PC-9 (cell line): ENCODE measurements at places on chromosomes 6 and 20. TPM values are rescaled to one million over a fixed set of nuclear protein-coding genes. Genes with fewer than 3 reads are reported as not detected.

The TREML1 gene
- total RNA-seq, result not detected in 2 replicates

The C20orf202 gene
- not detected in 2 replicates for total RNA-seq

The COL9A3 gene
- total RNA-seq, result 8.3 and 8.5 TPM in 2 replicates

The EPB41L1 gene
- 134 and 141 TPM in 2 replicates for total RNA-seq

The KIAA0408 gene
- total RNA-seq, result not detected in 2 replicates

The LRFN2 gene
- total RNA-seq, result not detected in 2 replicates

The IMPG1 gene
- not detected in 2 replicates for total RNA-seq

The SPDEF gene
- 0.85 and 1.4 TPM in 2 replicates for total RNA-seq

The WFDC10B gene
- total RNA-seq, result not detected in 2 replicates

The BCKDHB gene
- 29.7 and 41.5 TPM in 2 replicates for total RNA-seq

The TGM2 gene
- total RNA-seq, result 286 and 333 TPM in 2 replicates

The RPL10A gene
- 1,335 and 1,742 TPM in 2 replicates for total RNA-seq

The DYNLT2 gene
- total RNA-seq, result 1.4 and 1.5 TPM in 2 replicates

The SYNGAP1 gene
- 13.6 and 17.7 TPM in 2 replicates for total RNA-seq

The NMBR gene
- 0.35 TPM in 1 of 2 replicates, not detected in the other for total RNA-seq

DNA sequence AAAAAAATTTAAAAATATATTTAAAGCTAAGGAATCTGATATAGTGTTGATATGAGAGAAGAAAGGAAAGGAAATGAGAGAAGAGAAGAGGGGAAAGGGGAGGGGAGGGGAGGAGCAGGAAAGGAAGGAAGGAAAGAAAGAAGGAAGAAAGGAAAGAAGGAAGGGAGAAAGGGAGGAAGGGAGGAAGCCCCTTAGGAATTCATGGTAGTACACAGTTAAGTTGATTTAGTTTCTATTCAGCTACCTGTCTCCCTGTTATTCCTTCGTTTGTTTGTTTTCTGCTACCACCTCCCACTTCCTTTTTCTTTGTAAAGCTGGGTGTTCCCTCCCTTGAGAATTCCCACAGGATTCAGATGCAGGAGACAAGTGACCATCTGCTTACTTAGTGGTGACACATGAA, 1025.4 kb upstream of the FLRT3 start:
- no peak for DNase-seq

- DNase-seq, result no peak
Observed at GRCh38 chr20:49275216-49275615, 2.6 kb downstream of the ZNFX1 start.

GRCh38 chr6:31087494-31088089, 24.8 kb downstream of the C6orf15 start:
- peak; percentile 80 for DNase-seq

DNA sequence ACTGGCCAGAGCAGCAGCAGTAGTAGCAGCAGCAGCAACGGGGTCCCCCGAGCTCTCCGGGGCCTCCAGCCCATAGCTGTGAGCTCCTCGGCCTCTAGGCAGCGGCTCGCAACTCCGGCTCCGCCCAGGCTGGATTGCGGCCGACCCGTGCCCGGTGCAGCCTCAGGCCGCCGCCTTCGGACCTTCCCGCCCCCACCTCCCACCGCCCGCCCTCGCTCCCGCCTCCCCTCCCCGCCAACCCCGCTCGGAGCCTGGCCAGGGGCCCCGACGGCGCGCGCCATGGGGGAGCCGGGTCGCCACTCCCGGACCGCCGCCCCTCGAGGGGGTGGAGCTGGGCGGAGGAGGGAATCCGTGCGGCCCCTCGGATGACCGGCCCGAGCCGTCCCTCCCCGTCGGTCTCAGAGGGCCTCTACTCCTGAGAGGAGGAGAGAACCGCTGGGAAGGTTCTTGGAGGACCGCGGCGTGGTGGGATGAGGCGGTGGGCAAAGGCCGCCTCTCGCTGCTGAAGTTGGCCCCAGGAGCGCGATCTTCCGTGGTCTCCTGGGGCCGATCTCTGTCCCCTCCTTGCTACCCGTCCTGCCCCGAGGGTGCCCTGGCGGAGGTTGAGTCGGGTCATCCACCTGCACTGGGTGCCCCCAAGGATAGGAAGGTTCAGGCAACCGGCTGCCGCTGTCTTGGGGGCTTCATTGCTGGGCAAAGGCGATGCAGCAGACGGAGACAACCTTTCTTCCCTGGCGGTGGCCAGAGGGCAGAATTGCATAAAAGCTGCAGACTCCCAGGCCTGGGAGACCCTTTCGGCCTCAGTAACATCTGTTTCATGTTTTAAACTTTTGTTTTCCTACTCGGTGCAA, at the start of gene ADAM33:
TSS of gene ADAM33 (minus strand) at position 80 of the 851 bp plus-strand sequence. CDS start at position 74, 6 bp downstream.
- DNase-seq, result no peak

GRCh38 chr6:116631379-116631990, 15.2 kb downstream of the RSPH4A start:
- no peak for DNase-seq

DNA sequence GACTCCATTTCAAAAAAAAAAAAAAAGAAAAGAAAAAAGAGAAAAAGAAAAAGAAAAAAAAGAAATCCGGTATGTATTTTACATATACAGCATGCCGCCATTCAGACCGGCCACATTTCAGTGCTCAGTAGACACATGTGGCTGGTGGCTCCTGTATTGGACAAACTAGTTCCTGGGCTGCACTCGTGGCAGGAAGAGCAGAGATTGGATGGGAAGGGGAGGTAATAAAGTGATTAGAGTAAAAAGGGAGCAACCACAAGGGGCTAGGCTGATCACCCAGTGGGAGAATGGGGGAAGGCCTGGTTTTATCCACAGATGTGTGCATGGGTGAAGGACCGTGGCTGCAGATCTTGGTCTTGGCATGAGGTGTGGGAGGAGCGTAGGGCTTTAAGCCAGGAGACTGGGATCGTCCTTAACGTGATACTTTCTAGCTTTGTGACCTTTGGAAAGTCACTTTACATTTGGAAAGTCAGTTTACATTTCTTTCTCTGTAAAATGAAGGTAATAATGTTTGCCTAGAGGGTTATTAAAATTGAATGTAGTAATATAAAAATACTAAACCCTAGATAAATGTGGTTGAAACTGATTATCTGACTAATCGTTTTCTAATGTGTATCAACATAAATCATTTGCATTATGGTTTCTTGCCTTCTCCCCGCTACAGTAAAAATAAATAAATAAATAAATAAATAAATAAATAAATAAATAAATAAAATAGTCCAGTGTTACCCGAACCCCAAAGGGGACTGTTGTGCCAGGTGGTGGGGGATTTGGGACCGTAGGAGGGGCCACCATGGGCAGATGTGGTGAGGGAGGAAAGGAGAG, 869 bp upstream of the TRIM15 start:
- peak; percentile 6 for DNase-seq

- DNase-seq, result no peak
Observed at GRCh38 chr6:37141281-37142049, 28.5 kb upstream of the PIM1 start.

- no peak for DNase-seq
Observed at GRCh38 chr6:87755708-87756671, 54.0 kb upstream of the AKIRIN2 start.

DNA sequence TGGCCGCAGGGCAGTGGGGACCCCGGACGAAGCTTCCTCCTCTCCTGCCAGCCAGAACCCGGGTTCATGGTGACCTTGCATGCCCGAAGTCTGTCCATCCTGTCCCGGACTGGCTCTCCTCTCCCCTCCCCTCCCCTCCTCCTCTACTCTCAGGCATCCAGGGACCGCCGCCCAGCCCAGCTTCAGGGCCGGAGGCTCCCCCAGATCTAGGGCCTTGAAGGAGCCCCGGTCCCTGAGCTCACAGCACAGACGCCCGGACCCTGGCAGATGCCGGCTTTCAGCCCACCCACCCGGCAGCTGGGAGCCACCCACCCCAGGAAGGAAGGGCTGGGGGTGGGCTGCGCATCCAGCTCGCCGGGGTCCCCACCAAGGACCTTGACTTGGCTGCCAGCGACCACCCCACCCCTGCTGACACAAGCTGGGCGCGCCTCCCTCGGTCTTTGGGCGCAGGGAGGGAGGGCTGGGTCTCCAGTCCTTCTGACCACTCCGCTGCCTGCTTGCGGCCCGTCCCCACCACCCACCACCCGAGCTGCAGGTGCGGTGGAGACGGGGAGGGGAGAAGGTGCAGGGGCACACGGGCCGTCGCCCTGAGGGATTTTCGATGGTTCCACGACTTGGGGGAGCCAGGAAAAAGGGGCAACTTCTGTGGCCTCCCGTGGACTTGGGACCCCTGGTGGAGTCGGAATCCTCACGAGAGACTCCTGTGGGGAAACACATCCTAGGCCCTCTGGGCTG, 5.8 kb upstream of the ABHD16B start:
- no peak for DNase-seq

DNA sequence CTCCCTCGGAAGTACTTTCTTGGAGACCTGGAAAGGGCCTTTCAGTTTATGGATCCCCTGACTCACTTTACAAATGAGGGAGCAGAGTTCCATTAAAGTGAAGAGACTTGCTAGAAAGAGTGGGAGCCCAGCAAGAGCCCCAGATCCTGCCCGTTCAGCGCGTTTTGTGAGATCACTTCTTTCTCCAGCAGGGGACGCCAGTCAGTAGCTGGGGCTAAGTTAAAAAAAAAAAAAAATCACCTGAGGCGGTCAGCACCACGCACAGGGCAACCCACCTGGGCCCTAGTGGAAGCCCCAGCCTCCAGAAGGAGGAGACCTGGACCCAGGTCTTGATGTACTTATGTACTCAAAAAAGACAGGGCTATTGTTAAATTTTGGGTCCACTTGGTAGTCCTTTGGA, 274.5 kb upstream of the RNF24 start:
- peak; percentile 5 for DNase-seq

DNA sequence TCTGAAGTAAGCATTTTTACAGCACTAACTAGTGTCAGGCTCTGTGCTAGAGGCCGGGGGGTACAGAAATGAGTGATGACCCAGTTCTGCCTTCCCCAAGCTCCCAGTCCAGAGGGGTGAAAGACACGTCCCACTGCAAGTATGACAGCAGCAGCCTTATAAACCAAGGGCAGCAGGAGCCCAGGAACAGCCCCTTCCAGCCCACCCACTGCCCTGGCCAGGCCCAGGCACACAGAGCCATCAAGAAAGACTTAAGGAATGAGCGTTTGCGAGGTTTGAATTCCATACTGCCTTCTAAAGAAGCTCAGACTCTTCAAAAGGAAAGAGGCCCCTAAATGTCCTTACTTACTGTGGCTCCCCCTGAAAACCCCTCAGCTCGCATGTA, 10.0 kb downstream of the TRERF1 start:
- DNase-seq, result no peak

DNA sequence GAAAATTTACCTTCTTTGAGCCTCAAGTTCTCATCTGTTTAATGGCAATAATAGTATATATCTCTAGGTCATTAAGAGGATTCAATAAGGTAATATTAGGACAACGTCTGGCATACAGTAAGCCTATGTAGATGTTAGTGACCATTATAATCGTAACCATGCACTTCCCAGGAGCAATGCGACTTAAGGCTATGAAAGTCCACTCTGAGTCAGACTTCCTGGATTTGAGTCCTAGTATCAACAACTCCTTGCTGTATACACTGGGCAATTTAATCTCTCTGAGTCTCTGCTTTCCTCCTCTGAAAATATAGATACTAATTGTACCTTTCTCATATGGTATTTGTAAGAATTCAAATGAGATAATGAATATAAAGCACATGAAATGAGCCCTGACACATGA, 168.1 kb upstream of the HDDC2 start:
- no peak for DNase-seq

DNA sequence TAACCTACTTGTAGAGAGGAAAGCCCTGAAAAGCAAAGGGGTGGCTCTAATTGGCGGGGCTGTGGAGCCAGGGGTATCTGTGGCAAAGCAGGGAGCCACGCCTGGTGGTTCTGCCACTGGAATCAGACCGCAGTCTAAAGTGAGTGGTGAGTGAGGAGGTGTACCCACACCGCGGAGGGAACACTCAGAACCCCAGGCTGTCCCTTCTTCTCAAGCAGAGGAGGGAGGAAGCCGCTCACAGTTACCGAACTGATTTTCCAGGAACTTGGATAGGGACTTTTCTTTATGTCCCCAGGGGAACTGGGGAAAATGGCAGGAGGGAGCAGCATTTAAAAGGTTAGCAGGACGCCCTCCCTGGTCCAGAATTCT, 287.2 kb downstream of the TAF4 start:
- DNase-seq, result no peak

DNA sequence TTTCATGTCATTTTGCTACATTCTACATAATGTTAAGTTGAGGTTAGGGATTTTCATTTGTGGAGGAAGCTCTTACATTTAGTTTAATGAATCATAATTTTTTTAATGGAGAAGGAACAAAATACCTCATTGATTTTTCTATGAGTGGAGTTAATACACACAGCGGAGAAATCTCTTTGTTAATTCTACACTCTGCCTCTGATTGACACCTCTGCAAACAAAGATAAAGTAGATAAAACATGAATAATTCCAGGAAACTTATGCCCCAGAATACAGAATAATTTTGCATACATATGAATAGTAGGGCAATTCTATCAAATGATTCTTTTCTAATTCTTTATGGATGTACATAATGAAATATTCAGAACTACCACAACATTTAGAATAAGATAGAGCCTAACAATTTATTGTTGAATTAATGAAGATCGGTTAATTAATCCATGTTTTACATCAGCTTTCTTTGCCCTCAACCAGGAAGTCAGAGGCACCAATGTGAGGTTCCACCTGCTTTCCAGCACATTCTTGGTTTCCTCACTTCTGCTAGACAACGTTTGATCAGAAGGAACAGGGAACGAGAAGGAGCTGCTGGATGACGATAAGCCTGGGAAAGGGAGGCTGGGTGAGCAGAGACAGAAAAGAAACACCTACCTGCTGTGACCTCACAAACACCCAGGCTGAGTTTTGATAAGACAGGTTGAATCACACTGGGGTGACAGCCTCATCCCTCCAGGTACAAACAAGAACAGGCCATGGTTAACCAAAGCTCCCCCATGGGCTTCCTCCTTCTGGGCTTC, 4.3 kb downstream of the OR2H1 start:
- no peak for DNase-seq

- DNase-seq, result no peak
Observed at GRCh38 chr6:160088069-160088783, 33.4 kb upstream of the SLC22A1 start.

- no peak for DNase-seq
Observed at GRCh38 chr20:46690219-46691106, 1.2 kb upstream of the TP53RK start.

DNA sequence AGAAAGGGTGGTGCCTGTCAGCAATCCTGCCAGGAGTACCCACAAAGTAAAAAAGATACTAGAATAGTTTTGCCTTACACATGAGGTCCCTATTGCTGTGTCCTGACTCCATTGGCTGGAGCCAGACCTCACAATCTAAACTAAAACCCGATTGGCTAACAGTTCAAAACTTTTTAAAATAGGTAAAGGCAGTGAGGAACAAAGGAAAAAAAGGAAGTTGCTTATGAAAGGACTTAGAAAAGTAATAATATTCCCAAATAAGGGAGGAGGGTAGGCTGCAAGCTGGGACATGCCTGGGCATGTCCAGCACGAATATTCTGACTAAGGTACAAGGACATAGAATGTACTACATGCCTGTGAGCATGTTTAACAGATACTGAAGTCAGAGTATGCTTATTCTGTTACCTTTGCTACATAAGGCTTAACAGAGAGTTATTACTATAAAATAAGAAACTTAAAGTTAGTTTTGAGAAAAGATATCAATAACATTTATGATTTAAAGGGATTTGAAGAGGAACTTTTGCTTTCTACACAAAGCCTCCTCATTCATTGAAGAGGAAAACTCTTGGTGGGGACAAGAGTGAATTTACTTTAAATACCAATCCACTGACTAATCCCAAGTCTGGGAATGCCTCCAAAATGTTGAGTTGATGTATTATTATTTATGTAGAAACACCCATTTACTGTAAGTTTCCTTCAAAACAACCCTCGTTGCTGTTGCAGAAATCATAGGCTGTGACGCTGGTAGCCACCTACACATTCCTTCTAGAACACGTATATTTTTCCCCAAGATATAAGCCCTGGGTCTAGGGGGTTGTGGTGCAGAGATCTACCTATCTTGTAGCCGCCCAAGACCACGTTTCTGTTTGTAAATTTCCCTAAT, 8.2 kb upstream of the MTHFD1L start:
- DNase-seq, result peak; percentile 39

- DNase-seq, result no peak
Observed at GRCh38 chr6:144635051-144635450, 349.9 kb downstream of the UTRN start.
